Epithelial cell of esophagus (primary cell): ENCODE measurements at places on chromosomes 2 and 18.
A peak's percentile ranks its signal among the peaks of the same experiment; 100 is the strongest.

DNA sequence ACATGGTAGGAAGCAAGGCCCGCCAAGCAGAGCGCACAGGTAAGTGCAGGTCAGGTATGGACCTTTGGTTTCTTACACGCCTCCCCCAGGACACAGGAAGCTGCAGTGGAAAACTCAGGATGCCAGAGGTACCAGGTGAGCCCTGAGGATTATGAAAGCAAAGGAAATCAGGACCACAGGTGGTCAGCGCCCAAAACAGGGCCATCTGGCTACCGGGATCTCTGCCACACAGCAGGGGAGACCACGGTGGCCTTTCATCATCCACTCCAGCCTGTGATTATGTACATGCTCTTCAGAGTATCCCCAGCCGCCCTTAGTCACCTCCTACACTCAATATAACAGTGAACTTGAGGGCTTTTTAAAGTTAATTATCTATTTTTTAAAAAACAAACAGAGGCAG is 125.5 kb upstream of the EPC2 start:
- no peak for DNase-seq

- DNase-seq = no peak
Observed at GRCh38 chr2:1584691-1585485, 159.4 kb downstream of the PXDN start.

DNA sequence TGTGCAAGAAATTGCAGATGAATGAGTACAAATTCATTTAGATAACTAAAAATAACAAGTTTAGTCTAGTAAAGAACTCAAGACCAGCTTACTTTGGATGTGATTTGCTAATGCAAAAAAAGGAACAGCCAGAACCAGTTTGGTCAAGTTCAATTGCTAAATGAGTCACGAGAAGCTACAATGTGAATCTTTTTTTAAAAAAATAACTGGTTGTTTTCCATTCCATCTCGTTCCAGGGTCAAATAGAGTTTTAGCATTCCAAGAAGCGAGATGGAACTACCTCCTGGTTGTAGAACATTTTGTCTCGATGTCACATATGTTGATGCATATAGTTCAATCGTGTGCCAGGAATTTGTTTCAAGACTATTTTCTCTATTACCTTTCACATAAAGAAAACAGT is 65.0 kb upstream of the IKZF2 start:
- DNase-seq = peak; percentile 90

DNA sequence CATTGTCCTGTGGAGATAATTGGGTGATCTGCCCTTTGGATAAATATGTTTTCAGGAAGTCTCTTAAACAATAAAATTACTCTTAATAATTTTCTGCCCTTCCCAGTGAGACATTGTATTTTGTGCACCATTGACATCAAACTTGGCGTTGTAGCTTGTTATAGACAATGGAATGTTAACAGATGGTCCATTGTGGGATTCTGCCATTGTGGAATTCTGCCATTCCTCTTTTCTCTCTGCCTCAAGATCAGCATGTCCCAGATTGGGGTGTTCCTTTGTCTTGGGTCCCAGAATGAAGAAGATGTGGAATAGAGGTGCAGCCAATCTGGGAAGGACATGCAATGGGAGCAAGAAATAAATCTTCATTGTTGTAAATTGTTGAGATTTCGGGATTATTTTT is 15.1 kb upstream of the LDAH start:
- DNase-seq = no peak

DNA sequence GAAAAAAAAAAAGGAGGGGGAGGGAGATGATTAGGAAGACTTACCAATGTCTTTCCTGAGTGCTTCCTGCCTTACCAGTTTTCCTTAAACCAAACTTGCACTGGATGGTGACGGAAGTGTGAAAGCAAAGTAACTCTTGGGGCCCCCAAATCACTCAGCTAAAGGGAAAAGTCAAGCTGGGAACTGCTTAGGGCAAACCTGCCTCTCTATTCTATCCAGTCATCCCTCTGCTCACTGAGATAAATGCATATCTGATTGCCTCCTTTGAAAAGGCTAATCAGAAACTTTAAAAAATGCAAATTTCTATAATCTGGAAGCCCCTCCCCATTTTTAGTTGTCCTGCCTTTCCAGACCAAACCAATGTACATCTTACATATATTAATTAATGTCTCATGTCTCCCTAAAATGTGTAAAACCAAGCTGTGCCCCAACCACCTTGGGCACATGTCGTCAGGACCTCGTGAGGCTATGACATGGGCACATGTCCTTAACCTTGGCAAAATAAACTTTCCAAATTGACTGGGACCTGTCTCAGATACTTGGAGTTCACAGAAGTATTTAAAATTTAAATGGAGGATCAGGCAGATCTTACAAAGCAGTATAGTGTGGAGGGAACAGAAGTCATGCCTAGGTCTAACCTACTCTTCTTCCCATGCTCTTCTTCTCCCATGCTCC is 7.2 kb upstream of the CYBRD1 start:
- DNase-seq = no peak

- no peak for DNase-seq
Observed at GRCh38 chr2:121254748-121255147, 30.3 kb downstream of the TFCP2L1 start.

DNA sequence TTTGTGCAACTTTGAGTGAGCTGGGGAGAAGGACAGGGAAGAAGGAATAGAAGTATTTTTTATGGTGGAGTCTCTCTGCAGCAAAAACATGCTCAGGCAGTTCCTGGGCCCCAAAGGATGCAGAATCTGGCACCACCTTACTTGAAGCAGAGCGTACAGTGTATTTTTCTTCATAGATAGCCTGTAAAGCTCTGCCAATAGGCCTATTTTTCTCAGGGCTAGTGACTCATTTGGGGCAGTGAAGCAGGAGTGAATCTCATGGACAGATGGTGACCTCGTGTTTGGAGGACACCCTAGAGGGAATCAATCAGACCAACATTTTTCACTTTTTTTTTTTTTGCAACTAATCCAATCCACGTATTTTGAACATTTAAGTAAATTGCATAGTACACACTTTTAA is 268.1 kb upstream of the CXCR4 start:
- DNase-seq = no peak

DNA sequence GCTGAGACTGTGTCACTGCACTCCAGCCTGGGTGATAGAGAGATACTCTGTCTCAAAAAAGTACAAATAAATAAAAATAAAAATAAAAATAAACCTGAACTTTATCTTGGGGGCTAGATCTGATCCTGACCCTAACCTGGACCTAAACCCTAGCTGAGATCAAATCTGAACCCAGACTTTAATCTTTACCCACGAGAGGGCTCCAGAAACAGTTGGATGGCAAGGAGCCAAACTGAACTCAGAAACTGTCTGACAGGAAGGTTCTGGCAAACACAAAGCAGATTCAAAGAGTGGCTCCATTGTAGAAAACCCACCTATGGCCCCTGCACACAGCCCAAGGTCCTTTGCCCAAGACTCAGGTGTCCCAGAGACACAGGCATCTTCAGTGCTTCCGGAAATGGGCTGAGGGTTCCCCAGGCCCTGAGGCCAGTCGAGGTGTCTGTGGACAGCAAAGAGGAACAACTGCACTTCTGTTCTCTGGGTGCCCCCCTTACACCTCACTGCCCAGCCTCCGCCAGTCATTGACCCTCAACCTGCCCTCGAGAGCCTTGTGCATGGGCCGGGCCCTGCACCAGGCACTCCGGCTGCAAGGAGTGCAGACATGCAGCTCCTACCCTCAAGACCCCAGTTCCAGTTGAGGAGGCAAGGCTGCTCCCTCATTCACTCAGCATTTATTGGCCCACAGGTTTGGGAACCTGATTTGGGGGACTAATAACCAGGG is 95.2 kb downstream of the TFCP2L1 start:
- no peak for DNase-seq

GRCh38 chr18:13112982-13113381 is 105.6 kb upstream of the LDLRAD4 start:
- peak; percentile 17 for DNase-seq

GRCh38 chr2:64975232-64975821 is 13.9 kb upstream of the SLC1A4 start:
- DNase-seq = peak; percentile 76

DNA sequence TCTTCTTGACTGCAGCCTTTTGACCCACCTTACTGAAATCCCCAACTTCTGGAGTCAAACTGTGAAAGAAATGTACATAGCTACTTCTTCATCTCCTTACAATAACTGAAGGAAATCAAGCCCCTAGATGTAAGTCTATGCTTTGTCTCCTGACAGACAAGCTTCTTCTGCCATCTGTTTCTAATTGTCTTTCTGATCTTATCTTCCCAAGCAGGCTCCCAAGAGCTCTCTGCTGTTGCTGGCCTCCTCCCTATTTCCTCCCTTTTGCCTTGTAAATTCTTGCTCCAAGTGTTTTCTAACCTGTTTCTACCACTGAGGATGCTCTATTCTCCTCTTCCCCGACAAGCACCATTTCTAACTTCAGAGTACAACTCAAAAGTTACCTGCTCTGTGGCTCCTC is 77.4 kb upstream of the OSR1 start:
- DNase-seq = no peak

DNA sequence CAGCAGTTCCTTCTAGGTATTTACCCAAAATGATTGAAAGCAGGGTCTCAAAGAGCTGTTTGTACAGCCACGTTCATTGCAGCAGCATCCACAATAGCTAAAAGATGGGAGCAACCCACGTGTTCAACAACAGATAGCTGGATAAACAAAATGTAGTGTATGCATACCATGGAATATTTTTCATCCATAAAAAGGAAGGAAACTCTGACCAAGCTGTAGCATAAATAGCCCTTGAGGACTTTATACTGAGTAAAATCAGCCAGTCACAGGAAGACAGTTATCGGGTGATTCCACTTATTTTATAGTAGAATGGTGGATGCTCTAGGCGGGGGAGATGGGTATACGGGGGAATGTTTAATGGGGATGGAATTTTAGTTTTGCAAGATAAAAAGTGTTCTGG is 7.5 kb downstream of the TRAPPC12 start:
- no peak for DNase-seq

- DNase-seq = no peak
Observed at GRCh38 chr2:175107146-175107545, 60.9 kb downstream of the ATF2 start.

DNA sequence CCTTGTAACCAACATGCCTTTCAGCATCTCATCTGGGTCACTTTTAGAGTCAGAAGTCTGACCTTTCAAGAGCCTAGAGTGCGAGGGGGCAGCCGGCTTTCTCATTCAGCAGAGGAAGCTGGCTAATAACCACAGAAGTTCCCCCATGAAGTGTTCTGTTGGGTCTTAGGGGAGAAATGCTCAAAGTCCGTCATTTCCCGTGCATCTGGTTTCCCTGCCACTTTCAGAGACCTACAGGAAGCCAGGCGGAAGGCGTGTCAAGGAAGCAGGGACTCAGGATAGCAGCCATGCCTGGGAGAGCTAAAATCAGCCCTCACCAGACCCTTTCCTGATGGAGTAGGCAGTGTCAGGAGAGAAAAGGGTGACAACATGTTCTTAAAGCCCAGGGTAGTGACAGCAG is 301.8 kb upstream of the ID2 start:
- DNase-seq = no peak

DNA sequence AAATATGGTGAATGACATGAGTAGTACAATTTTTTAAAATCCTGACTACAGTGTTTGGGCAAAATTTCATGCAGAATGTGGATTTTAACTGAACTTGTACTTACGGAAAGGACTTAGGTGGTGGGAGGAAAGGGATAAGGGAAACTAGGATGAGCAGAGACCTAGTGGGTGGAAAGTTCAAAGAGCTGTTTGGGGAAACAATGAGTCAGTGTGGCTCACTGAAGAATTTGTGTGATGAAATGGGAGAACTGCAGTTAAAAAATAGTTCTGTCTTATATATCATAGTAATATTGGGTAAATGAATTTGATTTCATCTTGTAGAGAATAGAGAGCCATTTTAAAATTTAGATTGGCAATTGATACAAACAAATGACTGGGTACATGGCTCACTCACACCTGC is 220.1 kb upstream of the CTAGE1 start:
- DNase-seq = peak; percentile 57

DNA sequence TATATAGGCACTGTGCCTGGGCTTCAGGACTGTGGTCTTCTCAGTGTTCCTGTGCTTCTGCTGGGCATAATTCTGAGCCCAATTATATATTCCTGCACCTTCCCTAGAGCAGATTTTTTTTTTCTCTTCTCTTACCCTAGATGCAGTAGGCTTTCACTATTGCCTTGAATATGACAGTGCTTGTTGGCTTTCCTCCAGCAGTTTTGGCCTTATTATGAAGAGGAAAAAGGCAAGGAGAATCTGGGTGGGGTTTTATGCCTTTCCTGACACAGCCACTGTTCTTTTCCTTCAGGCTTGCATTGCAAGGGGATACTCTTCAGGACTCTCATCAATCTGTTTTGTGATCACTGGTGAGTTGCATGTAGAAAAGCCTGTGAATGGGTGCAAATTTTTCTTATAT is 221.9 kb upstream of the CELF4 start:
- no peak for DNase-seq

DNA sequence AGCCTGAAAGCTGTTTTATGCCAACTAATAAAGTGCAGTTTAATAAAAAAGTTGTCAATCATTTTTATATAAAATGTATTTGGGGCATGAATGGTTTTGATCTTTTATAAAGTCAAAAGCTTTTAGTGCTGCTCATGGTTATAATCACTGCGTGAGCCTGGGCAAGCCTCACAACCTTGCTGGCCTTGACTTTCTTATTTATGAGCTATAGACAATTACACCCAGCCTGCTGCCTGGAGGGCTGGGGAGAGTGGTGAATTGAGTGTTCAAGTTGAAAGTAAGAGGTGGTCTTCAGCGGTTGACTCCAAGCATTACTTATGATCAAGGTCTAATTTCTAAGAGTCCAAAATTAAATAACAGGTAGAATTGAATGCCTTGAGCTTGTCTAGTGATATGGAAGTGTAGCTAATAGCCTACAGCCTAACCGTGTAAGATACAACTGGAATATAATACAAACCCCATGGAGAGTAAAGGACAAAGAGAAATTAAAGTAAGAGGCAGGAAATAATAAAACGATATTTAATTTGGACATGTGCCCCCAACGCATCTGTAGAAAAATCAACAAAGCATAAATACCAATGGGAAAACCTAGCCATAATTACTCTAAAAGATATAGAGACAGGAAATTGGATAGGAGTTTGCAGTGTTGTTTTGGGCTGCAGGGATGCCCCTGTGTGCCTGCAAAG is 106.0 kb upstream of the CYP1B1 start:
- no peak for DNase-seq

- DNase-seq = peak; percentile 65
Observed at GRCh38 chr2:189421644-189422043, 19.6 kb upstream of the WDR75 start.

GRCh38 chr2:102581911-102582310 is 37.4 kb upstream of the SLC9A2 start:
- DNase-seq = peak; percentile 33

- no peak for DNase-seq
Observed at GRCh38 chr18:9758624-9759075, 50.5 kb downstream of the RAB31 start.

GRCh38 chr2:219638217-219638947 is 11.0 kb downstream of the SLC4A3 start:
- peak; percentile 33 for DNase-seq

DNA sequence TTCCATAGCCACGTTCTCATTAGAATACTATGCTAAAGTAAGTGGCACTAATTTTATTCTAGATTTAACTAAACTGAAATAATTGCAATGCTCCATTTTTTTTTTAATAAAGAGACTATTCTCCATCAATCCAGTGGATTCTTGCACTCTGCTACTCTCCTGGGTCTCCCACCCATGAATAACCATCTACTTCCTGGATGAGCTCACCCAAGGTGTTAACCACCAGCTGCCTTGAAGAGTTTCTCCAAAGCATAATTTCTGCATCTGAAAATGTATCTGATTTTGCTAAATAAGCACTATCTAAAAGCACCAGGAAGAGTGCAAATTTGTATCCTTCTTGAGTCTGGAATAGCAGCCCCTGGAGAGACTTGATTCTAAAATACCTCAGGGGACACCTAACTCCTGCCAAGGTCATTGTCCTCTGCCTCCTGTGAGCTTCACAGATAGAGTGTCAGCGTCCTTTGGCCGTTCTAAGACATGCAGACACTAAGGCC is 41.6 kb upstream of the SH3BP4 start:
- no peak for DNase-seq
